ENCODE measurements at places on chromosomes 1 and 21.

GRCh38 chr21:31803039-31804007 is 69.5 kb upstream of the HUNK start:
- no peak for DNase-seq

DNA sequence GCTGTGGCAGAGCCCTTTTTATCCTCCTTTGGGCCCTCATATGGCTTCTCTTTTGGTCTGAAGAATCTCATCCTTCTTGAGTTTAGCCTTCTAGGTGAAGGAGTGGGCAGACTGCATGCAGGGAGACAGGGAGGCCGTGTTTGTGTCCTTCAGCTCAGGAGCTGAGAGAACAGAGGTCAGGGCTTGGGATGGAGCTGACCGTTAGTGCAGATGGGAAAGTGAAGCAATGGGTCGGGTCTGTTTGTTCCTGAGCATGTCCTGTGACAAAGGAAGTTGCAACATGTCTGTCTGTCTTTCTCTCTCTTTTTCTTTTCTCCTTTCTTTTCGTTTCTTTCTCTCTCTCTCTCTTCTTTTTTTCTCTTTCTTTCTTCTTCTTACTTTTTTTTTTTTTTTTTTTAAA is 14.9 kb downstream of the MAPKAPK2 start:
- DNase-seq = no peak

DNA sequence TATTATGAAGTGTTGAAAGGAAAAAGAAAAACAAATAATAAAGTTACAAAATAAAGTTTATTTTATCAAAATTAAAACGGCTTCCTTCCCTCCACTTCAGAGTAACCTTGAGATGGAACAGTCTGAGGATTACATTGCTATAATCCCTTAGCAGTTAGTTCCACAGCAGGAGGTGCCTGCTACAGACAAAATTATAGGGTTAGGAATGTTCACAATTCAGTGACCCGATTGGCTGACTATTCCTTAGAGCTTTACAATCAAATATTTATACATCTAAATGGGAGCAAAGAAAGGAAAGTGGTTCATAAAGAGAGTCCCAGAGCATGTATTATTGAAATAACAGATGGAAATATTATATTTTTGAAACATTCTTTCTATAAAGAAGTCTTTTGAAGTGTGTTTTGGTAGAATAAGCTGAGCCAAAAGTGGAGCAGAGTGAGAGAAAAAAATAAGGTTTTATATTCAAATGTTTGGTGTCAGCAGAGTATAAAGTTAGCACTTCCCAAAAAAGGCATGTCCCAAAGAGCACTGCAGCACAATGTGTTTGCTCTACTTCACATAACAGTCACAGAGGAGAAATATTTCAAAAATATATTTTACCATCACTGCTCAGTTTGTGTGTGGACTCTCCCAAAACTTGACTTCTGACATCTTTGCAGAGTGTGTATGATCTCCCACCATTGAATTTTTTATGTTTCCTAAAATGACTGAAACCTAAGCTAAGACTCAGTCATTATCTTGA is 71.4 kb upstream of the GORAB start:
- DNase-seq = no peak

DNA sequence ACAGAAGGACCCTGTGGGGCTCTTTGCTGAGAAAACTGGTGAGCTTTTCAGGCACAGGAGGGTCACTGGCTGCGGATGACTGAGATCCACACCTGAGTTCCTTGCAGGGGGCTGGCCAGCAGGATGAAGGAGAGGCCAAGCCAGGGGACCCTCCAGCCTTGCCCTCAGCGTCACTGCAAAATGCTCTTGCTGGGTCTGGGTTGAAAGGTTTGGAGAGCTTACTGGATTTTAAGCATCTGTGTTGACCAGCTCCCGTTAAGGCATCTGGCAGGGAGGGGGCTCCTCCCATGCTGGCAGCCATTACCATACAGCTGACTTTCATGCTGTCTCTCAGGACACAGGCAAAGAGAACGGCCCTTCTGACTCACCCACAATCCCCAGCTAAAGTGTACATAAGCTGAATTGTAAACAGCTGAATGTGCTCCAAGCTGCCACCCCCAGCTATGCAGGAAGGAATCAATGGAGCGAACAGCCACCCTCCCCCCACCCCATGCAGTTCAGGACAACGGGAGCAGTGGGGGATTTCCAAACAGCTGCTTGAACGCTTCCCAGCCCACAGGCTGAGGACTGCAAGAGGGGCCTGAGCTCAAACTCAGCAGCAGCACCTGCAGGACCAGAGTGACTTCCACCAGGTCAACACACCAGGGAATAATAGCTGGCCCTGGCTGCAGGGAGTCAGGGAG is 21.3 kb upstream of the A3GALT2 start:
- no peak for DNase-seq

GRCh38 chr1:90246069-90246468 is 251.2 kb downstream of the ZNF326 start:
- DNase-seq = no peak

- DNase-seq = no peak
These were observed 7.0 kb downstream of the ERI3 start for GRCh38 chr1:44348061-44348485.

GRCh38 chr1:47687631-47688460 is 250.0 kb downstream of the FOXD2 start:
- no peak for DNase-seq

GRCh38 chr21:10273196-10273595 is 248.2 kb upstream of the TPTE start:
- no peak for DNase-seq

- DNase-seq = no peak
These were observed 22.1 kb upstream of the JUN start for GRCh38 chr1:58805716-58806571.

GRCh38 chr1:236508593-236509027 is 15.2 kb upstream of the LGALS8 start:
- DNase-seq = no peak

GRCh38 chr1:204565617-204566582 is 49.7 kb downstream of the MDM4 start:
- DNase-seq = peak; percentile 40

- no peak for DNase-seq
These were observed 3.8 kb upstream of the FAM20B start for GRCh38 chr1:179021873-179022272.

- no peak for DNase-seq
These were observed 38.7 kb downstream of the SLC9A1 start for GRCh38 chr1:27116232-27116631.

GRCh38 chr21:45536301-45537081 is 5.7 kb downstream of the SLC19A1 start:
- DNase-seq = no peak

GRCh38 chr1:230191855-230192254 is 124.8 kb downstream of the GALNT2 start:
- DNase-seq = no peak

- no peak for DNase-seq
These were observed 112.3 kb upstream of the NFIA start for GRCh38 chr1:60969971-60970509.

DNA sequence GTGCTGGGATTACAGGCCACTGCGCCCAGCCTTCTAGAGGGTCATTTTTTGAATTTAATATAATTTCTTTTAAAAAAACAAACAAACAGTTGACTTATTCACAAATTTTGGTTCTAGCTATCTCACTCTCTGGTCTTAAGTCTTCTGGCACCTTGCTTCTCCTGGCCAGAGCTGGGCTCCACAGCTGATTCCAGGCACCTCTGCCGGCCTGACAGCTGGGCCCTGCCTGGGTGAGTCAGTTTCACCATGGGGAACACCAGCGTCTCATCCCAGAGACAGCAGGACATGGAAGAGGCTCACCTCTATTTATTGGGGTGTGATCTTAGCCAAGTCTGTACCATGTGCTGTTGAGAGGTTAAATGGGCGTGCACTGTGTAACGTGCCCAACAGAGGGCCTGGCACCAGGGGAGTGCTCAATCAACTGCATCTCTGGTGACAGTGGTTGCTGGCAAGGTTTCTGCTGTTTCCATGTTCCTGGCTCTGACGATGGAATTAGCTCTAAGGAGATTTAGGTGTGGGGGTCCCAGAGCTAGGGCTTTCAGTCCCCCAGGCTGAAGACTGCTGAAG is 956 bp downstream of the CPLANE2 start:
- peak; percentile 42 for DNase-seq

- DNase-seq = no peak
These were observed 22.2 kb upstream of the SPATA6 start for GRCh38 chr1:48493970-48494769.

DNA sequence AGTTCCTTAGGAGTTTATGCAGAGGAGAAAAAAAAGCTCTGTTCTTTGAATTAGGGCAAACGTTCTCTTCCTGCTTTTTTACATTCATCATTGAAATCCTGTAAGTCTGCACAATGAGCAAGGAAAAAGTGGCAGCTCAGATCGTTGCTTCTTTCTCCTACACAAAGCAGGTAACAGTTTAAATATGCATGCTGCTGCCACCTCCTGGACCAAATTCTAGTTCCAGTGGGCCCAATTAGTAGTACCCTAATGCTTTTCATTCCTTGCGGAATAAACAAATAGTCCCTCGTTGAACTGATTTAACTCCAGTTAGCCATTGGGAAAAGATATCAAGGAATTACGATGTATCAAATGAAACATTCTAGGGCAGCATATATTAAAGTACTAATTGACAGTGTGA is 20.1 kb downstream of the YTHDF2 start:
- no peak for DNase-seq

- no peak for DNase-seq
These were observed 32.7 kb downstream of the CRYAA start for GRCh38 chr21:43201491-43201890.

- no peak for DNase-seq
These were observed 23.9 kb upstream of the PBX1 start for GRCh38 chr1:164534863-164535610.

DNA sequence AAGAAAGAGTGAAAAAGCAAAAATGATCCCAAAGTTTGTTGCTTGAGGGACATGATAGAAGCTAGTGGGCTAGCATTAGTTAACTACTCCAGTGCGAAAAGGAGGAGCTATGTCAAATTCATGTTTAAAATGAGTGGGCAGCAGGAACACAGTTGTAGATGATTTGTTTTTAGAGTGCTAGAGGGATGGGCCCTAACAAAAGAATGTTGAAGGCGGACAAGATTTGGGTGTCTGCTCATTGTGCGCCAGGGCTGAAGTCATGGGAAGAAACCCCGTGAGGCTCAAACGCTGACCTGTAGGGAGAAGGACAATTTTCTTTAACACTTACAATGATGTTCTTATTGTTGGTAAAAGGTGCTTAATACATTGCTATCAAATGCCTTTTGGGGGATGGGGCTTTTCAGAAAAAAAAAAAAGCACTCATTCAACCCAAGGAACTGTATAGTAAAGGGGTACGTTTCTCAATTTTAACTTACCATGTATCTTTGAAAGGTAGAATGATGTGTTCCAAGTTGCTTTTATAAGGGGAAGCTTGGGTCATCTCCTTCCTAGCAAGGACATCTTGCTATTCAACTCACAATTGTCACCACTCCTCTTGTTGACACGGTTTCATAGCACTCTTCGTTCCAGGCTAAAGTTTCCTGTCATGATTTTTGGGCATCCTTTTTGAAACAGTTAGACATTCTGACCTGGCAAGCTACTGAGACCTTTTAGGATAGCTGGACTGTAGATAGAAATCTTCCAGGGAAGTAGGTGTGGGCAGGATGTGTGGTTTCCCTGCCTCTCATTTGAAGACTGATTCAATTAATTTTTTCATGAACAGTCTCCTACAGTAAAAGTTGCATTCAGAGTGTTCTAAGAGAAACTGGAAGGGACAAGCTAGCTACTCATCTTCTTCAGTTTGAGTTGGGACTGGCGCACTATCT is 53.0 kb upstream of the CNN3 start:
- DNase-seq = no peak

- DNase-seq = no peak
These were observed 97.9 kb downstream of the GIPC2 start for GRCh38 chr1:78143673-78144072.

DNA sequence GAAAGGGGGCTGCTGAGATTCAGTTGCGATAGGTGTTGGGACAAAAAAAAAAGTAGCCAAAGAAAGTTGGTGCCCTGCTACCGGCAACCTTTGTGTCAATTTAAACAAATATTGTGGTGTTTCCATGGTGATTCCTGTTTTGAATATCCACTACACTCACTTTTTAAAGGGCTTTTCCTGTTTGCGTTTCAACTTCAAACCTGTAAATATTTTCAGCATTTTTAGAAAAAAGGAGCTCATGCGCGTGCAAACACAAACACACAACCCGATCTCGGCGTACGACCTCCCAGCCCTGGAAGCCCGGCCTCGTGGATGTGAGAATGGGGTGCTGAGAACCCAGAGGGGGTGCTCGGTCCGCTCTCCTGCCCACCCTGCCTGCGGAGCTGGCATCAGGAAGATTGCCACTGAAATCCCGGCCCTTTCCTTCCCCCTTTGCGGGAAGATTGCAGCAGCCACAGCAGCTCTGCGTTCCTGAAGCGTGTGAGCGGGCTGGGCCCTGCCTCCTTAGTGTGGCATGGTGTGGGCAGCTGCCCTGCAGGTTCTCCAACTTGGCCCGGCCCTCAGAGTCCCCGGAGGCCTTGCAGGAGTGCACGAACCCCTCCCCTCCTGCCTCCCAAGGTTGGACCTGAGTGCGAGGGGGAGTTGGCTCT is 34.8 kb downstream of the CASZ1 start:
- no peak for DNase-seq

DNA sequence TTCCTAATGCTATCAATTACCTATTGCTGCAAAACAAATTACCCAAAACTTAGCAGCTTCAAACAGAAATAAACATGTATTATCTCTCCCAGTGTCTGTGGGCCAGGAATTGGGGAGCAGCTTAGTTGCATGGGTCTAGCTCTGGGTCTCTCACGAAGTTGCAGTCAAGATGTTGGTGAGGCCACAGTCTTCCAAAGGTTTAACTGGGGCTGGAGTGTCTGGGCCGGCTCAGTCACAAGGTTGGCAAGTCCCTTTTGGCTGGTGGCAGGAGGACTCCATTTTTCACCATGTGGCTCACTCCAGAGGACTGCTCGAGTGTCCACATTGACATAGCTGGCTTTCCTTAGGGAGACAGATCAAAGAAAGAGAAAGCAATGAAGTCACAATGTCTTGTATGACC is 5.0 kb upstream of the LRP8 start:
- no peak for DNase-seq

DNA sequence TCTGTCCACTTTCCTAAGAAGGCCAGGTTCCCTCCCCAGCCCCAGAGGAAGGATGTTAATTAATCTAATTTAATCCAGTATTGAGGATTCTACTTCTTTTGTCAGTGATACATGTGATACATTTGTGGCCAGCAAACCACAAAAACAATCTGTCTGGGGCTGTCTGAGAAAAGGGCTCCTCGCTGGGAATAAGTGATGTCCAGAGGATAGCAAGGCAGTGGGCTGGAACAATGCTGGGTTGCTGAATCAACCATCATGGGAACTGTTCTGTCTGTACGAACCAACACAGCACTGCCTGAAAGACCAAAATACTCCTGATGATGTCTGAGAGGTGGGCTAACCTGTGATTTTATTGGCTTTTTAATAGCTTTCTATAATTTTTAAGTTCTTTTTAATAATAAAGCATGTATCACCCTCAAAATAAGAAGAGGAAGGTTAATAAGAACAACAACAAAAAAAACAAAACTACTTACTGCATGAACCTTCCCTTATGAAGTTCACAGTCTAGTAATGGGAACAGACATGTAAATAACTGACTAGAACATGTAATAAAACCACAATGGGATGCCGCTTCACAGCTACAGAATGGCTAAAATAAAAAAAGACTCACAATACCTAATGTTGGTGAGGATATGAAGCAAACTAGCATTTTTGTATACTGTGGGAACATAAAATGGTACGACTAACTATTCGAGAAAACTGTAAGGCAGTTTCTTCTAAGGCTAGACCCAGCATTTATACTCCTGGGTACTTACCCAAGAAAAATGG is 11.4 kb upstream of the ADAR start:
- no peak for DNase-seq

All from stimulated activated CD4-positive, alpha-beta T cell treated with anti-CD3 and anti-CD28 coated beads, Interleukin-2, amount 100 ng/mL, for 4 hours (primary cell).